ENCODE measurements at places on chromosomes 13 and 19.

DNA sequence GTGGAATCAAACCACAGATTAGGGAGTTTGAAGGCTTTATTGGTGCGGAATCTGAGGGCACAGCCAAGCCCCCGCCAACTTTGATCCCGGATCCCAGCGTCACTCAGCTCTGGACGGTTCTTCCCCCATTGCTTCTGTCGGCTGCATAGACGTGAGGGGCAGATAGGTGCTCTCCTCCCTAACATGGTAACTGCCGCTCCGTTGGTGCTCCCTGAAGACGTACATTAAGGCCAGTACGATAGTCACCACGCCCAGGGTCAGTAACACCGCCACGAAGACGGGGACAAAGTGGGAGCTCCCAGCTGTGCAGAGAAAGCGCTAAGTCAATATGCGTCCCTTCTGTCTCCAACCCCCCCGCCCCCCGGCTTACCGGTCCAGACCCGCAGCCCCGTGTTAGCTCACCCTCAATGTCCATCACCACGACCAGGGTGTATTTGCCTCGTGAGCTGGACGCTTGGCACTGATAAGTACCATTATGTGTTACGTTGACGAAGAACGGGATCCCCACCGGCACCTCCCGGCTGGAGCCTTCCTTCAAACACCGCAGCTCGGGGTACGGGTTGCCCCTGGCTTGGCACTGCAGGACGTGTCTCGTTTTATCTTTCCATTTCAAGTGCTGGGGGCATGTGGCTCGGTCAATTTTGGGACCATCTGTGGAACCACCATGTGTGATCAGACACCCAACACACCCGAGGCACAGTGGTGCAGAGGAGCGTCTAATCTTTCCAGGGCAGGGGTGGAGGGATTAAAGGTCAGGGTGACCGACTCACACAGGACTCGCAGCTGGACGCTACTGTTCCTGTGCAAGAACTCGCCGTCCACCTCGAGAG lies 644 bp upstream of the RAVER1 start:
- DNase-seq, result no peak

GRCh38 chr13:52112591-52112990 lies 16.3 kb downstream of the NEK5 start:
- DNase-seq, result no peak

DNA sequence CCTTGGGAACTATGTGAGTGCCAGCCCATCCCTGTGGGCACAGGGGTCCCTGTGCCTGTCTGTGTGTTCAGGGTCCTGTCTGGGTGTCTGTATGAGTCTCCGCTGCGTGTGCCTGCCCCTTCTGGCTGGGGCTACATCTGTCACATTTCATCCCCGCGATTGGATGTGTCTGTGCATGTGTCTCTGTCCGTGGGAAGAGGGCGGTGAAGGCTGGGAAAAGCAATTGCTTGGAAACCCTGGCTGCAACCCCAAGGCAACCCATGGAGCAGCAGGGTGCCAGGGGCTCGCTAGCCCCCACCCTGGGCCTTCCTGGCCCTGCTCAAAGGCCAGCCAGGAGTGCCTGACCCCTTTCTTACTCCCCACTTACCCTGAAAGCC lies 1.4 kb downstream of the MAG start:
- DNase-seq, result no peak

DNA sequence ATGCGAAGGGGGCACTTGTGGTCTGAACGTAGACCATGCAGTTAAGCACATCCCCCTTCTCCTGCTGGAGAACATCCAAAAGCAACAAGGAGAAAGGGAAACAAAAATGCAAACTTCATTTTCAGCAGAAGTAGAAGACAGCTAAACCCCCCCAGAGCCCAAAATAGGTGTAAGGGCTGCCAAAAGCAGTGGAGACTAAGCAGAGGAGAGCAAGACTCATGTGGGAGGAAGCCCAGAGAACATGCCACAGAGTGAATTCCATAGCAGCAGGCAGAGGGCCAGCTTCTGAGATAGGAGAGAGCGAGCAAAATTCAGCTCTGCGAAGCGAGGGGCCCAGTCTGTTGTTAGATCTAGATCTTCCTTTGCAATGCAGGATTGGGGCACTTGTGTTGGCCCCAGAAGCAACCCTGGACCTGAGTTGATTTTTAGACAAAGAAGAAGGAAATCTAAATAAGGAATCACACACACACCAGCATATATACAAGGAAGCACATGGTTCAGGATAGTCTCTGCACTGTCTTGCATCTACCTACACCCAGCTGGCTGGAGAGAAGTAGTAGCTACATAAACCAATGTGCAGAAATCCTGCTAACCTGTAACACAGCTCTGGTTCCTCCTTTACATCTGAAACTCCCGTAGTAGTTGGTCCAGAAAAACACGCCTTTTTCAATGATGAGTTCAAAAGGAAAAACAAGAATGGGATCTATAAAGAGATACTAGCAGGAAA lies 199.6 kb downstream of the SPRY2 start:
- DNase-seq, result no peak

DNA sequence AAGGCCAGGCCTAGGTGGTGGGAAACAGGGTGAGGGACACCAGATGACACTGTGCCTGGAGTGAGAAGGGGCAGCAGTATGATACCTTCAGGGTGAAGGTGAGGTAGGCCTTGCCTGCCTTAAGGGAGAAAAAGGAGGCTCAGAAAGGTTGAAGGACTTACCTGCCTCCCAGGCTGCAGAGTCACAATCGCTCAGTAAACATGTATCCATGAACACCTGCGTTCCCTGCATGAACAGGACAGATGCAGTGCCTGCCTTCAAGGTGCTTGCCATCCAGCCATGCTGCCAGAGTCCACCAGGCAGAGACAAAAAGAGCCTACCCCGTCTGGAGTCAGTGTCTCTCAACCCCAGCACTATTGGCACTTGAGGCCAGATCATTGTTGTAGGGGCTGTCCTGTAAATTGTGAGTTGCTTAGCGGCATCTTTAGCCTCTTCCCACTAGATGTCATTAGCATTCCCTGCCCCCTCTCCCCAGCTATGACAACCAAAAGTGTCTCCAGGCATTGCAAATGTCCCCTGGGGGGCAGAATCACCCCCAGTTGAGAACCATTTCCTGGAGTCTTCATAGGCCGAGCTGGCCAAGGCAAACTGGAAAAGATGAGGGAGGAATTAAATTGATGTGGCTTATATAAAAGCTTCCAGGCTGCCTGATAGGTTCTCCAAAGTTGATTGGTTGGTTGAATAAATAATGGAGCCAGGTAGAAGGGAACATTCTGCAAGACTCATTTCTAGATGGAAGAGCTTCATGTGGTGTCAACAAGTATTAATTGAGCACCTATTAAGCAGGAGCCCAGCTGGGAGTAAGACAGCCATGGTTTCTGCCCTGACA lies 1.7 kb downstream of the MAP3K10 start:
- no peak for DNase-seq

DNA sequence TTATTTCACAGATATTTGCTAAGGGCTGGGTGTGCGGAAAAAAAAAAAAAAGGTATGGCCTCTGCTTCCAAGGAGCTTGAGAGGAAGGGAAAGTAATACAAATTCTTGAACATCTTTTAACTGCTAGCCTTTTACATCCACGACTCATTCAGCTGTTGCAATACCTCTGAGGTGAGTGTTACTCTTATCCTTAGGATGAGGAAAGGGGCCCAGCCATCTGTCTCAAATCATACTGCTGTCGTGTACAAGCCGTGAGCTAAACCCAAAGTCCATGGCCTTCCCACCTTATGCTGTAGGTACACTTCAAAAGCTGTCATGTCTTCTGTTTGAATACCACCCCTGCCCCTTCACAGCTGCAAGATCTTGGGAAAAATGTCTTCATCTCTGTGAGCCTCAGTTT lies 146.8 kb downstream of the KCNRG start:
- no peak for DNase-seq

DNA sequence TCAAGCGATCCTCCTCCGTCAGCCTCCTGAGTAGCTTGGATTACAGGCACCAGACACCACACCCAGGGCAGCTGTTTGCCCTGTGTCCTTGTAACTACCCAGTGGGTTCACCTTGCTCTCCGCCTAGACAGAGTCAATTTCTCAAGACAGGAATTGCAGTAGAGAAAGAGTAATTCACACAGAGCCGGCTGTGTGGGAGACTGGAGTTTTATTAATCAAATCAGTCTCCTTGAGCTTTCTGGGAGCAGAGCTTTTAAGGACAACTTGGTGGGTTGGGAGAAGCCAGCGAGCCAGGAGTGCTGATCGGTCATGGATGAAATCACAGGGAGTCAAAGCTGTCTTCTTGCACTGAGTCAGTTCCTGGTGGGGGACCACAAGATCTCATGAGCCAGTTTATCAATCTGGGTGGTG lies 20.6 kb upstream of the ADGRE1 start:
- no peak for DNase-seq

DNA sequence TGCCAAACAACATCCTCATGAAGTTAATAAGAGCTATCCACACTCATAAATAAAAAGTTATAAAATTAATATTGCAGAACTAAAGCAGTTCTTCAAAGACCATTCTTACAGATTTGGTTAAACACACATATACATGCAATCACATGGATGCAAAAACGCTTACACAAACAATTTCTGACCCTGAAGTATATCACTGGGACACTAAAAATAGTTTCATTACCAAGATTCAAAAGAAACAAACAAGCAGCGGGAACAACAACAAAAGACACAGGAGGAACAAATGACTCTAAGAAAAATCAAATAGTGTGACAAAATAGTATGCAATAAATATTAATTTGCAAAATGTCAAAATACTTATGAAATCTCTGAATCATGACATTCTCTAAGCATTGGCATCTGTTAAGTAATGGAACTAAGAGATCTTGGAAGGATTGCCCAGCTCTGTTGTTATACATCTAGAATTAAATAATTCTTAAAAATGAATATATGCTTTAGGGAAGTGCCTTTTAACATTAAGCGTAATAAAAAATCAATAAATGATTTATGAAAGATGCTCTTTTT lies 132.2 kb downstream of the PCDH9 start:
- no peak for DNase-seq

- no peak for DNase-seq
Observed at GRCh38 chr13:43805681-43806128, 18.9 kb upstream of the ENOX1 start.

DNA sequence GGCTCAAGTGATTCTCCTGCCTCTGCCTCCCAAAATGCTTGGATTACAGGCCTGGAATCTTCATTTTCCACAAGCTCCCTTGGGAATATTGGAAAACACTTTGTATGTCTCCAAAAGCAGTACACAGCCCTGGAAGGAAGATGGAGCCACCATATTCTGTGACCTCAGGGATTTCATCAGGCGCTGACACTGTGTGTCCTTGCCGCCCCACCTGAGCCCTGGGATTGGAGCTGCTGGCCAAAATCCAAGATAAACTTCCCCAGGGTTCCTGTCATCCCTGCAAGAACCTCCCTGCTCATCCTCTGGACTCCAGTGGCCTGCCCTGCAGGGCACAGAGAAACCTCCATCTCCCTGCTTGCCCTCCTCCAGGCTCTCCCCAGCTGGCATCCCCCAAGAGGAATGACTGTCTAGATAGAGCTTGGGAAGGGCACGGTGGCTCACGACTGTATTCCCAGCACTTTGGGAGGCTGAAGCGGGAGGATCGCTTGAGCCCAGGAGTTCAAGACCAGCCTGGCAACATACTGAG lies 1.3 kb upstream of the GNG7 start:
- DNase-seq, result no peak

DNA sequence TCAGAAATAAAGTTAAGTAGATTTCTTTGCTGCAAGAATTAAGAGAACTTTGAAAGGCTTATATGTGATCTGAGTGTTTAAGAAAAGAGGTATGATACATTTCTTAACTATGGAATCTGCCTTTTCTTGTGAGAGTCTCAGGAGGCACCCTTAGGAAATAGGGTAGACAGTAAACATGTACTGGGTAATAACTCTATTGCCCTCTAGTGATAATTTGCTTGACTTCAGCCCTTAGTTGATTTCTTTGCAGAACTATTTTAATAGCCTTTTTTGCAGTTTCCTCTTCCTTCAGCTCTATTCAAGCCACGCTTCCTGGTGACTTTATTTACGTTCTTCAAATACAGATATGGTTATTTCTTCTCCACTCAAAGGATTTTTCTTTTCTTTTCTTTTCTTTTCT lies 37.0 kb upstream of the CCNA1 start:
- no peak for DNase-seq

- no peak for DNase-seq
Observed at GRCh38 chr19:447816-448560, 12.8 kb downstream of the SHC2 start.

GRCh38 chr13:50132904-50133357 lies 117.7 kb downstream of the KCNRG start:
- no peak for DNase-seq

DNA sequence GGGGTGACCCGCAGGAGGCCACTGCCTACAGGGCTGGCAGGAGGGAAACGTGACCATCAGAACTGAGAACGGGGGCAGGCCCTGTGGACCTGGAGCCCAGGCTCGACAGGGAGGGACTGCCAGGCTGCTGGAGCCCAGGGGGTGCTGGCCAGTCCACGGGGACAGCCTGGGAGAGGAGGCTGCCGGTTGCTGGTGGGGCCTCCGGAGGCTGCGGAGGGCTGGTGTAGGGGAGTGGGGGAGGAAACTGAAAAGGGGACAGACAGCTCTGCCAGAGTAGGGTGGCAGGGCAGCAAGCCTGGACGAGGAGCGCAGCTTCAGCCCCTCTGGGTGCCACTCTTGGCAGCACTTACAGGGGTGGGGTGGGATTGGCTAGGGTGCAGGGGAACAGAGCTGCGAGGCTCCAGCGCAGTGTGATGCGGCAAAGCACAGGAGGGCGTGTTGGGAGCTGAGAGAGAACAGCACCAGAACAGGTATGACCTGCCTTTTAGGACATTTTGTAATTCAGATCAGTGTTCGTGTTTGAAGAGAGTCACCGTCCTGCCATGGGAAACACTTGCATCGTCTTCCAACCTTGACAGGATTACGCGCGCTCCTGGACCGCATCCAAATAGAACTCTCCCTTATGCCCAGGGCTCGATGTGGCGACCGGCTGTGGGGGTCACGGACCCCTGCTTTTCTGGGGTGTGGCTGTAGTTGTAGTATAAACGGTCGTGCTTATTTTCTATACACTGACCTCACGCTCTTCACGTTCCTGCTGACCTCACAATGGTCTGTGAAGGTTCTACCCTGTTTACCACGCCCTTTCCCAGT lies 19.9 kb upstream of the ARHGEF7 start:
- no peak for DNase-seq

DNA sequence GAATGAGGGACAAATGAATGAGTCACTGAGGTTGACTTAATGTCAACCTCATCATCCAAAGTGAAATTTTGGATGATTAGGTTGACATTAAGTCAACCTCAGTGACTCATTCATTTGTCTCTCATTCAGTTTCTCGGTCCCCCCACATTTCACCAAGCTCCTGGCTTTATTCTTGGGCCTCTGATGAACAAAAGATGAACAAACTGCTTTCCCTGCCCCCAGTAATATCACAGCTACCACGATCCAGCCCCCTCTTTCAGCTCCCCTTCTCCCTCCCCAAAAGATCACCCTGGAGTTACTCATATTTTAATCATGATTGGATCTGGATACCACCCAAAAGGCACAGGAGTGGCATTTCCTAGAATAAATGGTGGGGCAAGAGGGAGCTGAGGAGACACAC lies 10.8 kb downstream of the CEACAM18 start:
- no peak for DNase-seq

GRCh38 chr19:15138427-15138826 lies 31.2 kb downstream of the SYDE1 start:
- DNase-seq, result no peak

GRCh38 chr19:38692458-38693379 lies 45.3 kb downstream of the ACTN4 start:
- no peak for DNase-seq

- DNase-seq, result no peak
Observed at GRCh38 chr19:8109890-8110662, 39.3 kb downstream of the FBN3 start.

- DNase-seq, result no peak
Observed at GRCh38 chr13:46747031-46747820, 49.7 kb downstream of the ESD start.
